NCI-H1105 (cell line): ENCODE measurements at places on chromosomes 2 and 18.

DNA sequence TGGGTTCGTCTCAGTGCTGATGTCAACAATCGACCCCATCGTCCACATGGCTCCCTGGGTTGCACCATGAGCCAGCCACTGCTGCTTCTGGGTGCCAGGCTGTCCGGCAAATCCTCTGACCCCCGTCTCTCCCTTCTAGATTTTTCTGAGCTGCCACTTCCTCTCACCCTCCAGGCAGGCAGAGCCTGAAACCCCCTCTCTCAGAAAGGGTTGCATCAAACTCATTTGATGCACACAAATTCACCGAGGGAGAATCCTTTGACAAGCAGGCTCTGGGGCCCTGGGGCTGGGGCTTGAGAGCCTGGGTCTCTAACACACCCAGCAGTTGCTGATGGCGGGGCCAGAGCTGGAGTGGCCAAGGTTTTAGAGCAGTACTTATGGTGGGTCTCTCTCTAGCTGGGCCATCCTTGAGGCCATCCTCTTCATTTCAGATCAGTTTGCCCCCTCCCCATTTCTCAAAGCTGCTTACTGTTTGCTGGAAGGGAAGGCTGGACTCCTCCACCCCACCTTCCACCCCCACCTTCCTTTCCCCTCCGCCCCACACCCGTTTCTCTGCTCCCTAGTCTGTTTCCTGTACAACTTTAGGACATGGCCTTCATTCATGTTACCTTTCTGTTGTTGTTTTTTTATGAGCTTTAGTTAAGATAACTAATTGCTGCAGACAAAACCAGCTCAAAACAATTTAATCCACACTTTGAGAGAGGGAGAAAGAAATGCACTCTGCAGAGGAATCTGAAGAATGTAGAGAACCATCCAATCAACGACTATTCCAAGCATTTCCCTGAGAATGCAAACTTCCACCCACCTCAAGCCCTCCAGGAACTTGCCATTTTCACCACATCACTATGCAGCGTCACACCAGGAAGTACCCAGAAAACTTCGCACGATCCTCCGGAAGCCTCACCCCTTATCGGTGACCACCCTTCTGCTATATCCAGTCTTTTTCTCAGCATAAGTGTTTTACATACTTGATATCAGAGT is 69.5 kb downstream of the ARL4C start:
- no peak for DNase-seq

- DNase-seq, result no peak
Observed at GRCh38 chr2:227848586-227848985, 22.8 kb upstream of the DAW1 start.

DNA sequence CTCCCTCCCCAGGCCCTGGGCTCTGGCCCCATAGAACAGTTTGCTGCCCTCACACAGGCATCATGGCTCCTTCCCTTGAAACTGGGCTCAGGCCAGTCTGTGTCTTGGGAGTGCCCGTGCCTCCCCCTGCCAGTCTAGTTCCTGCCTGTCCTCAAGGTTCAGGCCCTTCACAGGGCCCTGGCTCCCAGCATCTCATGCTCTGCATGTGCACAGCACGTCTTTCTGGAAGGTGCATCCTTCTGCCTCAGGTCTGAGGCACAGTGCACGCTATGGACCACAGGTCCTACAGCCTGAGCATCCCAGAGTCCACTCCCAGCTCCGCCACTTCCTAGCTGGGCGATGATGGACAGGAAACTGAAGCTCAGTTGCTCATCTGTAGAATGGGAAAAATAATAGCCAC is 35.6 kb upstream of the FOSL2 start:
- no peak for DNase-seq

GRCh38 chr18:13800505-13801259 is 23.3 kb upstream of the MC5R start:
- DNase-seq, result peak; percentile 54

GRCh38 chr2:237201461-237202287 is 116.0 kb downstream of the COPS8 start:
- no peak for DNase-seq

DNA sequence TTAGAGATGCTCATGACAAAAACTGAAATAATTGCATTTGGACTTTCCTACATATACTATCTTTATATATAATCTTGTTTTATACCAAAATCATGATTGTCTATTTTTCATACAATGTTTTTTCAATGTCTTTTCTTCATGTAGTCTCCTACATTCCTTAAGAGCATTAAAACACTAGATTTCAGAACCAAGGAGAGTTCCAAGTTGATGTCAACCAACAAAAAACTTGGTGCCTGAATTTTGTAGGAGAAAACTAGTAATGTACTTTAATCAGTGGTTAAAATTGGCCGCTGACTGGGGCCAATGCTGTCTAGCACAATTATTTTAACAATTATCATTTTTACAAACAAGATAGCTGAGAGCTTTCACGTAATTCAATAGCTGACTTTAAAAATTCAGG is 678.8 kb downstream of the DCC start:
- DNase-seq, result no peak

GRCh38 chr2:232521959-232522622 is 1.9 kb downstream of the PRSS56 start:
- DNase-seq, result no peak

DNA sequence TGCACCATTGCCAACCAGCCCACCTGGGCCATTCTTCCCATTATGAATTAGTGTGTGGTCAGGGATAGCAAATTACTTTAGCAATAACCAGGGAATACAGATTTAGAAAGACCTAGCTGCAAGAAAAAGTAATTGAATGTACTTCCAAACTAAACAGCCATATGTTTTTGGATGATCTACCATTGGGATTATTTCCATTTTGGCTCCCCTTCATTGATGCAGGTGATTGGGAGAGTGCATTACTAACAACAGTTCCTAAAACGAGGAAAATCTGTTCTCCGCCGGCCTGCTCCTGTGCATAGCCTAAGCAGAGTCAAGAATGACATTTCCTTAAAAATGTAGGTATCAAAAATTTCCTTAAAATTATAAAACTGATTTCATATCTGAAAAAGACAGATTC is 58.5 kb downstream of the MAIP1 start:
- DNase-seq, result no peak

GRCh38 chr2:127619877-127620705 is 25.9 kb upstream of the GPR17 start:
- DNase-seq, result no peak

GRCh38 chr18:33532978-33533377 is 45.0 kb upstream of the ASXL3 start:
- DNase-seq, result no peak

GRCh38 chr2:65228263-65228750 is 676 bp downstream of the ACTR2 start:
- peak; percentile 24 for DNase-seq

- no peak for DNase-seq
Observed at GRCh38 chr2:150126143-150126740, 361.2 kb downstream of the RND3 start.

DNA sequence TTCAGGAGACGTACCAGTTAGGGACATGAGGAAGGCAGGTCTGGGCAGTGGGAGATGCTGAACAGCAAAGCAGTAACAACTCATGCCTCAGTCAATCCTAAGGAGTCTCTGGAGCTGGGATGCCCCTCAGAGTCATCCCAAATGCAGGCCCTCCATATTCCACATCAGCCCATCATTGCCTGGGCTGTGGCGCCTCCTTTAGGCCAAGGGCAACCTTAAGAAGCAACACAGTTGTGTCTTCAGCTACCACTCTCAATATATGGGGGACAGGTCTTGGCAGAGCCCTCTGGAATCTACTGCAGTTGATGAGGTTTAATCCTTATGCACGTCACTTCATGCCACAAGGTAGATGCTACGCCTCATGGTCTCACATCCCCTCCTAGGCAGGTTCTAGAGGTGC is 682.0 kb upstream of the RAB6C start:
- no peak for DNase-seq

DNA sequence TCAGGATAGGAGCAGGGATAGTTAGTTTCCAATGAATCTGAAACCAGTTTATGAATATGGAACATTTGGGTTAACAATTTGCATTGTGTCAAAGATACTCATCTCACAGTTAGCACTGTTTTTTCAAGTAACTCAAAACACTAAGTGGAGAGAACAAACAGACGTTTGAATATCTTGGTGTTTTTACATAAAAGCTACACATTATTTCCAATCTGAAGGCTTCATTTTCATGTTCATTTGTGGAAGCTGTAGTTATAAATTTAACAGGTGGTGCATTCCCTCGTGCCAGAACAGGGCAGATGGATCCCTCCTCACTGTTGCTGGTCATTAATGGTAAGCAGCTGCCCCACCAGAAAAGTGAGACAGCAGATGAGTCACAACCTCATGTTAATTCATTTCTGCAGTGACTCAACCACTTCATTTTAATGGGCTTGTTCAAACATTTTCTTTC is 286.9 kb downstream of the TMX3 start:
- DNase-seq, result no peak

DNA sequence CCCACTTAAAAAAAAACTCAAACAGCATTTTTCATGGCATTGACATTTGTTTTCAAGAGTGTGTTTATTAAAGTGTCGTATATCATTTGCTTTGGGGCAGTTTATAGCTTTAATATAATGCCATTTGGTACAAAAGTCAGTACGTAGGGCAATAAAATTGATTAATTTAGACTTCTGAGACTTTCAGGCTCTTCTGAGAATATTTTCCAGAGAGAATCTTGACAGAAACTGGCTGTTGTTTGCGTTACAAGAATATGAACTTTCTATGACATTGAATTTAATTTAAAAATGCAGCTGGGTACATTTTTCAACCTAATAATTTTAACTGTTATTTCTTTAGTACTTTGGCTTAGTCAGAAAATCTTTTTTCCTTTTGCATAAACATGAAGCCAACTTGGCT is 98.9 kb downstream of the RNF144A start:
- no peak for DNase-seq

- DNase-seq, result peak; percentile 57
Observed at GRCh38 chr18:31555971-31556747, 35.5 kb upstream of the TTR start.

DNA sequence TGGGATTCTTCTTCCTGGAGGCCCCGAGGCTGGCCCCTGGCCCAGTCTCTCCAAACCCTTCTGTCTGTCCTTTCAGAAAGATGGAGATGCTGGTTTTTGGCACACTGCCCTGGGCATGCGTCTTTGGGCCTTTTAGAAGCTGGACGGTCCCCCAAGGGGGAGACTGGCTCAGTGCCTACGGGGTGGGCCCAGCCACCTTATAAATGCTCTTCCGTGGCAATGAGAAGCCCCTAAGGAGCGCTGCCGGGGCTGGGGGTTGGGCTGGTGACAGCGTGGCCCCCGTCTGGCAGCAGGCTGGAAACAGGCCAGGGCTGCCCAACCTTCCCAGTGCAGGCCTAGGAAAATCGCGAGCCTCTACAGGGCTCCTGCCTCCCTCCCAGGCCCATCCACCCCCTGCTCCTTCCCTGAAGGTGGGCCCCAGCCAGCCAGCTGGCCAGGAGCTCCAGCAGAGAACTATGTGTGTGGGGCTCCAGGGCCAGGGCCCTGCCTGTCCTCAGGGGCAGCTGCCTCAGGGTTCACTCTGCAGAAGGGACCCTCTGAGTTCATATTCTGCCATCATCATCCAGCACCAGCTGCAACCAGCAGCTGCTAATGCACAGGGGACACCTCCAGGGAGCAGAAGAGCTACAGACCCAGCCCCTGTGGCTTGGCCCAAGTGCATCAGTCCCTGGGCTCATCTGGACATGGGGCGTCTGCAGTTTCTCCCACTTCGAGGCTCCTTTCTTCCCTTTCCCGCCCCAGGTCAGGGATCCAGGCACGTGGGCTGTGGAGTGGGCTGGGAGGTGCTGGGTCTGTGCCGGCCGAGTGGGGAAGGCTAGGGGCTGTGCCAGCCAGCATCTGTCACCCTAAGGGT is 107.6 kb upstream of the OTOS start:
- DNase-seq, result no peak

DNA sequence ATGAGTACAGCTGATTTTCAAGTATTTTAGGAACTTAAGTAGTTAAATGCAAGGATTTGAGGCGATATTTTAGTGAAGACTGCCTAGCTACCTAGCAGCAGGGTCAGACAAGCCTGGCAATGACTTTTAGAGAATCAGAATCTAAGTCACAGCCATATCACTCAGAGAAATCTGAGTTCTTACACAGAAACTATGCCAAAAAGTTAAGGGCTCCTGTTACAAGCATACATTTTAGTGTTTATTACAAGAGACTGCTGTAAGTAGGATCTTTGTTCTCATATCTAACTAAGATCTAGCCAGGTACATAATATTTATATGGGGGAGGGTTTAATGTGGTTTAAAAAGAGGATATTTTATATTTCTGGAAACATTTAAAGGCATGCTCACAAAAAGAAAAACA is 37.5 kb downstream of the MAP4K3 start:
- no peak for DNase-seq

GRCh38 chr18:55124078-55124763 is 165.0 kb upstream of the CCDC68 start:
- no peak for DNase-seq

- no peak for DNase-seq
Observed at GRCh38 chr2:112174383-112174782, 36.2 kb downstream of the FBLN7 start.

GRCh38 chr2:216681683-216682082 is 13.7 kb downstream of the IGFBP5 start:
- no peak for DNase-seq

DNA sequence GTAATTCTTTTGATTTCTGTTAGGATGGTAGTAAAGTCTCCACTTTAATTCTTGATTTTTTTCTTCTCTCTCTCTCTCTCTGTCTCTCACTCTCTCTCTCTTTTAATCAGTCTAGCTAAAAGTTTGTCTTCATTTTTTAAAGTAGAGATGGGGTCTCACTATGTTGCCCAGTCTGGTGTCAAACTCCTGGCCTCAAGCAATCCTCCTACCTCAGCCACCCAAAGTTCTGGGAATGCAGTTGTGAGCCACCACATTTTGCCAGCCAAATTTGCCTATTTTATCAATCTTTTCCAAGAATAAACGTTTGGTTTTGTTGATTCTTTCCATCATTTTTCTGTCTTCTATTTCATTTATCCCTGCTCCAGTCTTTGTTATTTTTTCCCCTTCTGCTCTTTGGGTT is 23.9 kb upstream of the ACOXL start:
- DNase-seq, result no peak

- DNase-seq, result no peak
Observed at GRCh38 chr2:144359684-144360083, 160.2 kb downstream of the ZEB2 start.

- DNase-seq, result no peak
Observed at GRCh38 chr2:165633431-165633830, 160.6 kb downstream of the GALNT3 start.

- no peak for DNase-seq
Observed at GRCh38 chr2:181972431-181973170, 13.1 kb upstream of the PPP1R1C start.

GRCh38 chr2:151476287-151476686 is 66.6 kb downstream of the RIF1 start:
- no peak for DNase-seq

DNA sequence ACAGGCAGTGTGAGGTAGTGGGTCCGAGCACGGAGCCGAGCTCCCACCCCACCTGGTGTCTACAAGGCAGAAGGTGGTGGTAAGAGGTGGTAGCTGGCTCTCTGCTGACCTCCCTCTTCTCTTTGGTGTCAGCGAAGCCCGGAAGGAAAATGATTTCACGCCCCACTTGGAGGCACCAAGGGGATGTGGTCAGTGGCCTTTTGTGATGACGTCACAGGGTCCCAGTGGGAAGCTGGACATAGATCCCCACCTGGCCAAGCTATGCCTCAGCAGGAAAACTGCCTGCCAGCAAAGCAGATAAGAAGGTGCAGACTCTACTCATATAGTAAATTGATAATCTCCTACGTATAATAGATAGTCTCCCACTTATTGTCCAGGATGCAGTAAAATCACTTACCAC is 183.7 kb upstream of the ALKAL2 start:
- DNase-seq, result no peak
